ENCODE measurements at places on chromosomes 3 and 15. TPM values are rescaled to one million over a fixed set of nuclear protein-coding genes. Genes with fewer than 3 reads are reported as not detected.

FETUB gene
- 0.35 TPM for polyA plus RNA-seq

DNA sequence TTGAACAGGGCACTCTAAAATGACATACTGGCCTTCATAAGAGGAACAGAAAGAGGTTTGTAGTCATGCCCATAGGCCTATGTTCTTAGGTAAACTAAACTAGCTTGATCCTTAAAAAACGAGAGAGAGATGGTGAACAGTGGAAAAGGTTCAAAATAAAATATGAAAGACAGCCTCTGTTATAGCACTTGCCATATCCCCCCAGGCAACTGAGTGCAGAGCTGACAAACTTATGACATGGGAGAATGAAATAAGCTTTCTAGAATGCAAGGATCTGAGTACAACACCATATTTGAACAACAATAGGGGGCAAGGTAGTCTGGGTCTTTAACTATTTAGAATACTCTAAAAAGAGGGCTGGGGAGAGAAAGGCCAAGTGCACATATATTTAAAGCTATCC, 700.6 kb upstream of the CFAP20DC start:
- no peak for DNase-seq

DNA sequence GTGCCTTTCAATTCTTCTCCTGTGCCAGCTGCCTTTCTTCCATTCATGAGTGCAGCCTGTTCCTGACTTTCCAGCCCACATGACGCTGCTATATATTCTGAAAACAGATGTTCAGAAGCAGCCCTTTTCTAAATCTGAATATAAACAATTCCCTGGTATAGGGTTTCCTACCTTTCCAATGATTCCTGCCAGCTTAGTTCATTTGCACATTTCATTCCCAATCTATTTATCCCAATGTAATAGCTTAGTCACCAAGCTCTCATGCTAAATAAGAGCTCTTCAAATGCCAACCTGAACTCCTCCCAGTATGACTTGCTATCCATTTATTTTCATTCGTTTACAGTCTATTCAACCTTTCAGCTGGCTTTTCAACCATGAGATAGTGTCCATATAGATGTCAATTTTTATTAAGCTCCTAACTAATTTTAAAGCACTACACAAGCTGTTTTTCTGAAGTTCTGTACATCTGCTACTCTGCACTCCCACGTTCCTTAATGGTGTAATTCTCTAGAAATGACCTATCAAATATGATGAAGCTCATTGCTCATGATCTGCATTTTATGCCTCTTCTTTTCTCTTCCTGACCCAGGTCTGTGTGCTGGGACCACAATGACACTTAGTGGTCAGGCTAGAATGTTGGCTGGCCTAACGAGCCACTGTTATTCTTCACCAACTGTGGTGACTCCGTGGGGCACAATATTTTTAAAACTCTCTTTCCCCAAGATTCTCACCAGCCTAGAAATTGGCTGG, 605.0 kb upstream of the TBL1XR1 start:
- DNase-seq: no peak

DNA sequence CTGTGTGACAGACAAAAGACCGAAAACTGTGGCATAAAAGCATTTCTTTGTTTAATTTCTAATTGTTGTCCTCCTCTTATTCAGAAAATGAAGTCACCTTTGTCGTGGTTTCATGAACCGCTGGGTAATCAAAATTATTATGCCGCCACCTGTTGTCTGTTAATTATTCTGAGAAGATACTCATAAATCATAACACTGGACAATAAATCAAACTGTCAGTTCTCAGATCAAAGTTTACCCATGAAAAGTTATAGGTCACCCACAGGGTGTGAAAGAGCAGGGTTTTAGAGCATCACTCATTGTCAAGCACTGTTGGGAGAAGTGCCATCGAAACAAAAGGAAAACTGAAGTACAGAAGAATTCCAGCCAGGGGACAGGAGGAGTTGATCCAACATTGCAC, 474.3 kb downstream of the NR2F2 start:
- DNase-seq: no peak

DNA sequence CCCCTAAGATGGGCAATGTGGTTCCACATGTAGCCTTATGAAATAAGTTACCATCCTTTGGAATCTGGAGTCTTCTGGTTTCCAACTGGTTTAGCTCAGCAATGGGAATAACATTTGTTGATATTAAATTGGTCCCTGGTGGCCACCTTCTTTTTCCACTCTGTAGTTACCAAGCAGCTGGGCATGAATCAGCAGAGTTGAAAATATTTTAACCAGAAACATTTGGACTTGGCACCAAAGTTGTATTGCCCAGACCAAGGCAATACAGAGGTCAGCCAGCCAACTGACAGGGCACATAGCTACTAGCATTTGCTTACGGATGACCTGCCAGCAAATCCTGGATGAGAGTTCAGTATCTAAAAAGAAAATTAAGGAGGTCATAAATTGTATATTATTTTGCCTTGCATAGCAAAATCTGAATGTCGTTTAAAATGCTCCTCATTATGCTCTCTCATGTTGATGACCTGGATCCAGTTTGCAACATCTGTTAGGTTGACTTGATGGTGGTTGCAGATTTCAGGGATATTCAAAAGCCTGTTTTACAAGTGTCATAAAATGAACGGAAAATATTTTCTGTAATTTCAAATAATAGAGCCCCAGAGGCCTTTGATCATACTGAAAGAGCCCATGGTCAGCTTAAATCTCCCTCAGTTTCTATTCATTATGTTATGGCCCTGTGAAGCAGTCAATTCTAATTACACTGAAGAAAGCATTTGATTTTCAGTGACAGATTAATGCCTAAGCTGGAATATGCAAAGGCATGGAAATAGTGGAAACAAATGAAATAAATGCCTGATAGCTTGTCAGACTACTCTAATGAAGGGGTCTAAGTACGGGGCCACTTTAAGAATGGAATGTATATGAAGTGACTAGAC, 54.6 kb downstream of the PPM1L start:
- peak; percentile 39 for DNase-seq
